ENCODE measurements at places on chromosomes 7 and 10. TPM values are rescaled to one million over a fixed set of nuclear protein-coding genes. Genes with fewer than 3 reads are reported as not detected.

DNA sequence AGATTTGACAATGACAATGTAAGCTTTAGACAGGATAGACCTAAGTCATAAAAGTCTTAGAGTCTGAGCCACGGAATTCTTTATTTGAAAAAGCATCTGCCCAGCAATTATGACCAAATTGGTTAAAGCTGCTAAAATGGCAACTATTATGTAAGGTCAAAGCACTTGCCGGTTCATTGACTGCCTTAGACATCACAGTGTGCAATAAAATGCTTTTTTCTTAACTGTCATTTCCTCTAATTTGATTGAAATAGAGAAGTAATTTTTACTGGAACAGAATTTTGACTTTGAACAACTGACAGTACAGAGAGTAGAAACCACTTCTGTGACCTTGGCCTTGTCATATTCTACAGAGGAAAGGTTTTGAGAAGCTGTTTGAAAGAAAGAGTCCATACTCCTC lies 142.9 kb downstream of the THSD7A start:
- H3K36me3 ChIP-seq = no peaks in the 10 kb centered on the region
- H3K4me3 ChIP-seq = no peak overlapping the region
- H3K27me3 ChIP-seq = no peaks in the 10 kb centered on the region

DNA sequence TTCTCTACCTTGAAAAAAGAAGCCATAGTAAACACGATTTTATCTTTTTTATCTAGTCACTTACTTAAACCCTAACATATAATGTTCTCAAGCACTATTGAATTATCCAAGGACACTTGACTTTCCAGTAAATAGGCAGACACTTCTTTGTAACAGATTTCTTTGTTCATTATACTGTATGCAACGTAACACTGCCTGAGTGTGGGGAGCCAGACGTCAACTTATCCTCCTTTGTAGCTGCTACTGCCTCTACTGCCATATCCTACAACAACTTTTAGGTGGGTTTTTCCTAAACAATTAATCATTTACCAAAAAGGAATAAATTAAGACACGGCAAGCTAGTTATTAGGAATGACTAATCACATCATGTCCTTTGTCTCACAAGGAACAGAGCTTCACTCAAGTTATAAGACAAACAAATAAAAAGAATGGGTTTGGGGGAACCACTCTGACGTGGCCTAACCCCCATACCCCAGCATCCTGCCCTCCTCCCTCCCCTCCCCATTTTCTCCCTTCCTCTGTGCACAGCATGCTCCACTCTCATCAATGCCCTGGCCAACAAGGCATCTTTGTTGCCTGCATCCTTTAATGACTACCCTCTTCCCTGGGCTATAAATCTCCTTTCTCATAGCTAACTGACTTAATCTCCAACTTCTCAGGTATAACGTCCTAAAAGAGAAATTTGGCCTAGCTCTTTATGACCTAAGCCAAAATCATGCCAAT lies 43.3 kb downstream of the DOCK4 start:
- no peak overlapping the region for H3K4me3 ChIP-seq
- no peaks in the 10 kb centered on the region for H3K27me3 ChIP-seq
- DNase-seq = no peak
- H3K36me3 ChIP-seq = no peaks in the 10 kb centered on the region
- no peaks in the 10 kb centered on the region for H3K4me1 ChIP-seq
- H3K27ac ChIP-seq = peak overlapping the region; percentile 38

DNA sequence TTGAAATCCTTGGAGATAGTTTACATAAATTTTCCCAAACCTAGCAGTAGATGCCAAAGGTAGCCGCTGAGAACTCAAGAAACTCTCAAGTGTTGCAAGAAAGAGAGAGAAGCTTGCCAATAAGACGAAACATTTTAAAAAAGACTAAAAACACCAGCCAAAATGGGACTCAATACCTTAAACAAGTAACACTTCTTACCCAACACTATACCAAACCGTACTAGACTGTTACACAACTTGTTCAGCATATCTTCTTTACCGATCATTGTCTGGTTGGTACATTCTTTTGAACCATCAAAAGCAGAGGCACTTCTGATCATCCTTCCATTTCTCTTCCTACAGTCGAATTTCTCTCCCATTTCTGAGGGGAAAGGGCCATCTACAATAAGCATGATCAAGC lies 4.8 kb upstream of the PTPN12 start:
- H3K4me1 ChIP-seq = no peaks in the 10 kb centered on the region
- no peaks in the 10 kb centered on the region for H3K36me3 ChIP-seq
- H3K27ac ChIP-seq = no peak overlapping the region
- no peaks in the 10 kb centered on the region for H3K27me3 ChIP-seq
- DNase-seq = no peak
- H3K4me3 ChIP-seq = no peak overlapping the region

GRCh38 chr7:16271990-16272665 lies 149.2 kb downstream of the CRPPA start:
- no peaks in the 10 kb centered on the region for H3K36me3 ChIP-seq
- no peak for DNase-seq
- H3K27ac ChIP-seq = no peak overlapping the region
- H3K4me1 ChIP-seq = no peaks in the 10 kb centered on the region
- H3K27me3 ChIP-seq = no peaks in the 10 kb centered on the region

- DNase-seq = no peak
- no peaks in the 10 kb centered on the region for H3K27me3 ChIP-seq
- no peaks in the 10 kb centered on the region for H3K4me1 ChIP-seq
- no peak overlapping the region for H3K27ac ChIP-seq
These were observed 58.0 kb upstream of the IKZF1 start for GRCh38 chr7:50246551-50246950.

GRCh38 chr7:46191776-46192175 lies 270.7 kb upstream of the IGFBP3 start:
- H3K4me1 ChIP-seq = no peaks in the 10 kb centered on the region
- DNase-seq = no peak
- no peak overlapping the region for H3K27ac ChIP-seq

- no peak overlapping the region for H3K4me3 ChIP-seq
- H3K4me1 ChIP-seq = peaks cover 12% of the 10 kb centered on the region
- no peaks in the 10 kb centered on the region for H3K27me3 ChIP-seq
- DNase-seq = no peak
These were observed 83.1 kb downstream of the LHPP start for GRCh38 chr10:124544711-124545110.

- no peak for DNase-seq
- peak overlapping the region; percentile 65 for H3K27ac ChIP-seq
- no peaks in the 10 kb centered on the region for H3K27me3 ChIP-seq
- H3K36me3 ChIP-seq = no peaks in the 10 kb centered on the region
These were observed 50.4 kb upstream of the FAM3C start for GRCh38 chr7:121446526-121446925.

DNA sequence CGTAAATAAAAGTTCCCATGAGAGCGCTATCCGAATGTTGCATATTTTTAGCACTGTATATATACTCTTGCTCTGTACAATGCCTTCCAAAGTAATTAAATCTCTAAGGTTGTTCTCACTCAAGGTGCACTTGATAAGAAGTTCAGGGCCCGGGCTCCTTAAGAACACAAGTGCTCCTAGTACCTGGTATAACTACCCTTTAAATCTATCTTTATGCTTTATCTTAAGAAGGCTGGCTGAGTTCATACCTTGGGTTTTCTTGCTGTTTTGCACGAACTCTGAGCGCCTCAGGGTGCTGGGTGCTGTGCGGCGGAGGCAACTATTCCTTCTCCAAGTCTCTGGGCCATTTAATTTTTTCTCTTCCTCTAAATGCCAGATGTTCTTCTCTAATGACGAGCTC lies 80.4 kb downstream of the DNMBP start:
- H3K27ac ChIP-seq = no peak overlapping the region
- peaks cover 32% of the 10 kb centered on the region for H3K4me1 ChIP-seq

The TPK1 gene
- total RNA-seq = 6.4 TPM

The ITPRID1 gene
- total RNA-seq = not detected
